ENCODE measurements at places on chromosomes 1 and 21. TPM values are rescaled to one million over a fixed set of nuclear protein-coding genes. Genes with fewer than 3 reads are reported as not detected.

The LCA5L gene
- not detected for total RNA-seq

The USH2A gene
- not detected for total RNA-seq

The ZNF436 gene
- 11.9 TPM for total RNA-seq

The FCRLB gene
- 1.5 TPM for total RNA-seq

The TNFRSF9 gene
- 0.53 TPM for total RNA-seq

The AGRN gene
- total RNA-seq: 1.4 TPM

DNA sequence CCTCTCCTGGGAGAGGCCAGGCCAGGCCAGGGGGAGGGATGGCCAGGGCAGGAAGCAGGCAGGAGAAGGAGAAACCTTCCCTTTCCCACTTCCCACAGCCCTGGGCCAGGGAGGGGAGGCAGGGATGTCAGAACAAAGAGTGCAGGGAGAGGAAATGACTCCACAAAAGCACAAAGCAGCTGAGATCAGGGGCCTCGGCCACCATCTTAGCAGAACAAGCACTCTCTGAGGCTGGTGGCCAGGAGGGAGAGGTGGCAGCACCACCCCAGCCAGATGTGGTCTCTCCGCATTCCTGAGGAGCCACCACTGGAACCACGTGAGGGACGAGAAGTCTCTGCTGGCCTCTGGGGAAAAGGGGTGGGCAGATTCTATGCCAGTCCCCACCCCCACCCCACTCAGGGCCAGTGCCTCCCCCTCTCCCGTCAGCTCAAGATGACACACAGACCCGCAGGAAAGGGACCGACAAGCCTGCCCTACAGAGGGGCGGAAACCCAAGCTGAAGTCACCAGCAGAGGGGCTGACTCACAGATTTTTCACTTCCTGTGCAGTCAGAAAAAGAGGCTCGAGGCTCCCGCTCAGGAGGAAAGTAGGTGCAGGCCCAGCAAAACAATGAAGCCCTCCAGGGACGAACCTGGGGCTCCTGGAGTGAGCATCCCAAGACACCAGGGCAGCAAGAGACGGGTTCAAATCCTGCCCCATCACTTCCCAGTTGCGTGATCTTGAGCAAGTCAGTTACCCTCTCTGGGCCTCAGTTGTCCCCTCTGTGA lies 24.1 kb upstream of the ALDH4A1 start:
- H3K27me3 ChIP-seq: no peaks in the 10 kb centered on the region
- H3K4me1 ChIP-seq: peaks cover 99% of the 10 kb centered on the region
- peak overlapping the region; percentile 45 for H3K4me3 ChIP-seq
- peak; percentile 77 for DNase-seq

DNA sequence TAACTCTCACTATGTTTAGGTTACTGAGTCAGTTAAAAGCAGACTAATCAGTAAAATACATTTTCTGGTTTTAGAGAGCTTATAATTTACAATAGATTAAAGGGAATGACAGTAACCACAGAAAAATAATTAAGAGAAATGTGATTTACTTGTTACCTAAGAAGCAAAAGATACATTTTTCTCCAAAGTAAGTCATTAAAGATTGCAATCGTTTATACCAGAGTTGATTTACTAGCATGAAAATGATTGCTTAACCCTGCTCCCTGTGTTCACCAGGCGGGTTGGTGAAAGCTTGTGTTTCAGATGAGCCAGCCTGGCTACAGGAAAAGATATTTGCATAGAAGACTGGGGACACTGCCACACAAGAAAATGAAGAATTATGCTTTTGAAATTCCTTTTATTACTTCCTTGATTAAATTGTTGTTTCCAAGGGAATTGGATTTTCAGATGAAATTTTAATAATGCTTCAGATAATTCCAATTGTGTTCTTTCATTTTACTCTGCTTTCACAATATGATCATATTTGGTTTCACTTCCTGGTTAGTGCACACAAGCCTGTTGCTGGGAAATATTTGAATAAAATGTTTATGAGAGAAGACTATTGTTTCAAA lies 27.9 kb downstream of the LRRC8B start:
- no peak for DNase-seq
- no peak overlapping the region for H3K27ac ChIP-seq
- H3K27me3 ChIP-seq: no peaks in the 10 kb centered on the region
- no peak overlapping the region for H3K4me3 ChIP-seq
- peaks cover 23% of the 10 kb centered on the region for H3K4me1 ChIP-seq

- no peaks in the 10 kb centered on the region for H3K27me3 ChIP-seq
- H3K4me1 ChIP-seq: peaks cover 3% of the 10 kb centered on the region
- no peak for DNase-seq
- H3K36me3 ChIP-seq: no peaks in the 10 kb centered on the region
- no peak overlapping the region for H3K27ac ChIP-seq
Observed at GRCh38 chr1:206972728-206973127, 2.5 kb upstream of the FCAMR start.

- H3K27ac ChIP-seq: no peak overlapping the region
- H3K36me3 ChIP-seq: no peaks in the 10 kb centered on the region
- H3K4me3 ChIP-seq: no peak overlapping the region
Observed at GRCh38 chr21:21045518-21045917, 47.3 kb downstream of the NCAM2 start.

GRCh38 chr1:227093309-227093708 lies 153.2 kb downstream of the COQ8A start:
- H3K27me3 ChIP-seq: no peaks in the 10 kb centered on the region
- no peaks in the 10 kb centered on the region for H3K36me3 ChIP-seq
- H3K27ac ChIP-seq: no peak overlapping the region
- H3K4me1 ChIP-seq: no peaks in the 10 kb centered on the region
- DNase-seq: no peak

DNA sequence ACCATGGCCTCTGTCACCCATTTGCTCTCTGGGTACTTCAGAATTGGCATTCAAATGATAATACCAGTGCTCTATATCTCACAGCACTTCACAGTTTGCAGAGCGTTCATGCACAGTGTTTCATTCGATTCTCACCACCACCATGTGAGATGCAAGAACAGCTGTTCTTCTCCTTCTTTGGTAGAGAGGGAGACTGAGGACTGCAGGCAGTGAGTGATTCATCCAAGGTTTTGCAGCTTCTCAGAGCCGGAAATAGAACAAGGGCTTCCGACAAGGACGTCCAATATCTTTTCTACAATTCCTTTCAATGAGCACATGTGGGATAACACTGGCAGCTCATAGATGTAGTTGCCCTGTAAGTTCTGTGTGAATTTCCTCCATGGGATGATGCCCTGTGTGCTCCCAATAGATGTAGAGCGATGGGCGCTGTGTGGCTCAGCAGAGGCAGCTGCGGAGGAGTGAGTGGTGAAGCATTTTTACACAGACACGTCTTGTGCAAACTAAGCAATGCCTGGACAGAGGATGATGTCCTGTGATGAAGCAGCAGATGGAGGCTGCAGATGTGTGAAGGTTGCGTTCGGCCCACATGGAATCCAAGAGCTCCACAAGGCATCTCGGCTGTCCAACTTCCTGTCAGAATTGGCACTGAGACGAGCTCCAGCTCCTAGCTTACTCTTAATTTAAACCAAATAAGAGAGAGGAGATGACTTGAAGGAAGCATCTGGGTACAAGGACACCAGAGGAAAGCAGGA lies 24.9 kb downstream of the MT1HL1 start:
- no peak overlapping the region for H3K27ac ChIP-seq
- no peaks in the 10 kb centered on the region for H3K27me3 ChIP-seq
- H3K4me1 ChIP-seq: no peaks in the 10 kb centered on the region
- no peaks in the 10 kb centered on the region for H3K36me3 ChIP-seq
- no peak overlapping the region for H3K4me3 ChIP-seq

DNA sequence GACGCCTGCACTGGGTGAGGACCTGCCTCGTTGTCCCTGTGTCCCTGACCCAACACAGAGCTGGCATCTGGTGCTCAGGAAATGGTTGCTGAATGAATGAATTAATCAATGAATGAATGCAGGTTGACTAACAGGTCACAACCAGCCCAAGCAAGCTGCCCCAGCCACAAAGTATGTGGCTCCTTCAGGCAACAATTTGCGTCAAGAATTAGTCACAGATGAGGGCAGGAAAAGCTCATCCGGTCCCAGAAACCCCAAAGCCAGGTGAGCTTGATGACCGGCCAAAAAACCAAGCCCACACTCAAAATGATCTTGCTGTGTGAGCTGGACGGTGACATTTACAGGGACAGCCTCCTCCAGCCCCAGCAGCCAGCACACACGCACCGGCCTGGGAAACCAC lies 40.6 kb upstream of the GPR153 start:
- no peak overlapping the region for H3K4me3 ChIP-seq
- no peaks in the 10 kb centered on the region for H3K27me3 ChIP-seq
- H3K4me1 ChIP-seq: no peaks in the 10 kb centered on the region
- no peak overlapping the region for H3K27ac ChIP-seq

- H3K4me3 ChIP-seq: peak within 1 kb of the TSS; percentile 84
- peaks cover 29% of the 10 kb centered on the region for H3K4me1 ChIP-seq
- peaks cover 27% of the 10 kb centered on the region for H3K36me3 ChIP-seq
Observed at GRCh38 chr1:42456010-42456753, at the start of the genes PPCS and ZMYND12. Gene PPCS (plus strand): TSS chr1:42456543. CDS start chr1:42456566, 23 bp downstream. Gene ZMYND12 (minus strand): TSS chr1:42456022. CDS start chr1:42455997, 25 bp downstream.

GRCh38 chr1:112575154-112575804 lies 43.7 kb downstream of the ST7L start:
- no peaks in the 10 kb centered on the region for H3K27me3 ChIP-seq
- H3K36me3 ChIP-seq: no peaks in the 10 kb centered on the region
- DNase-seq: no peak
- H3K27ac ChIP-seq: no peak overlapping the region
- H3K4me1 ChIP-seq: no peaks in the 10 kb centered on the region

DNA sequence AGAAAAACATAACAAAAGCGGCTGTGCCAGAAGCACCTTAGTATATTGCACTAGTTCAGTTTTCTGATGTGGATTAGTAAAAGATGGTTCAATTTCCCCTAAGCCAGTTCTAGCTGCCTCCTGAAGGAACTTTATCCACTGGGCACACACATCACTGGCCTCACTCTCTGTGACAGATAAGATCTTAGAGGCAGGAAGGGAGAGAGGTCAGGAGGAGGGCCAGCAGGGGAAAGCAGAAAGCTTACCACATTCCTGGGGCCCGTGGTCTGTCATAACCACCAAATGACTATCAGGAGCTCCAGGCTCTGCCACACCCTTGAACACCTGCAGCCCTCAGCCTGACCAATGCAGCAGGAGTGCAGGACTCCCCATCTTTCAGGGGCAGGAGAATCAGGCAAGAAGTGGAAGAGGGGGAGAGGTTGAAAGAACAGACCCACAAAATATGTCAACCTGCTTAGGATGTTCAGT lies 37.8 kb downstream of the LRRC71 start:
- no peak overlapping the region for H3K27ac ChIP-seq
- H3K4me1 ChIP-seq: peaks cover 22% of the 10 kb centered on the region
- no peaks in the 10 kb centered on the region for H3K27me3 ChIP-seq
- H3K36me3 ChIP-seq: peaks cover 22% of the 10 kb centered on the region
- no peak overlapping the region for H3K4me3 ChIP-seq

- H3K27me3 ChIP-seq: peaks cover 3% of the 10 kb centered on the region
- no peaks in the 10 kb centered on the region for H3K36me3 ChIP-seq
- H3K27ac ChIP-seq: no peak overlapping the region
- peaks cover 3% of the 10 kb centered on the region for H3K4me1 ChIP-seq
Observed at GRCh38 chr1:67764633-67765032, 68.6 kb downstream of the GNG12 start.

DNA sequence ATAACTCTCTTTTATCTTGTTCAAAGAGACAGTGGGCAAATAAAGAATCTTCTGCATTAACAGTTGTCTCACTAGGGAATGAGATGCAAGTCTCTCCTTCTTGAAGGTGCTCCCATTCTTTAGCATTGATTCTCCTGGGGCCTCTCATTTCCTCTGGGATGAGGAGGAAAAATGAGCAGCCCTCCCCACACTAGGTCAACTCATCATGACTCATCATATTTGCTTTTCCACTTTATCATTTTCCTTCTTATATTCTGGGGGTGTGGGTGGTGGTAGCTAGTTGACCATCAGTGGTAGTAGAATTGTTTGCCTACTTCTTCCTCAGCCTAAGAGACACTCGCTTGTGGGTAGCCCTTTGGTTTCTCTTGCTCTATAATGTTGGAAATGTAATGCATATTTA lies 182.0 kb upstream of the C1orf87 start:
- H3K27ac ChIP-seq: no peak overlapping the region
- no peaks in the 10 kb centered on the region for H3K4me1 ChIP-seq
- no peaks in the 10 kb centered on the region for H3K27me3 ChIP-seq
- H3K36me3 ChIP-seq: no peaks in the 10 kb centered on the region
- DNase-seq: no peak
- no peak overlapping the region for H3K4me3 ChIP-seq

GRCh38 chr1:209544098-209544497 lies 39.4 kb upstream of the CAMK1G start:
- H3K27me3 ChIP-seq: no peaks in the 10 kb centered on the region
- H3K36me3 ChIP-seq: no peaks in the 10 kb centered on the region
- no peak overlapping the region for H3K4me3 ChIP-seq
- no peak for DNase-seq
- no peak overlapping the region for H3K27ac ChIP-seq
